Stimulated activated effector memory CD8-positive, alpha-beta T cell treated with anti-CD3 and anti-CD28 coated beads, Interleukin-12 subunit alpha, Interleukin-12 subunit beta, amount 100 ng/mL, for 72 hours (primary cell): ENCODE measurements at places on chromosomes 3 and 15.

DNA sequence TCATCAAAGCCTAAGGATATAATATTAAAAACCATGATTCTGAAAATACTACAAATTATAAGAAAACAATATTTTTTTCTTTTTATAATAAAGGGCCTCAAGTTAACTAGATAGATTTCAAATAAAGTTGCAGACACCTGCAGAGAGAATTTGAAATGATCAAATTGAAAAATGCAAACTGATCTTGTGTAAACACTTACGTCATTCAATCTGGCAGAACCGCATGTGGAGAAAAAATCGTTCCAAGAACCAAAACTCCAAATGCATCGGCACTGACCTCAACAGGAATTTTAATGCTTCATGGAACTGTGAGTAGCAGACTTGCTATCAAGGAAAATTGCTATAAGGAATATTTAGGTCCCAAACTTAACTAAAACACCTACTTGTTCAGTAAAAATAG lies 17.2 kb downstream of the CPA3 start:
- no peak for DNase-seq

- no peak for DNase-seq
Observed at GRCh38 chr3:8423307-8423706, 78.3 kb upstream of the LMCD1 start.

DNA sequence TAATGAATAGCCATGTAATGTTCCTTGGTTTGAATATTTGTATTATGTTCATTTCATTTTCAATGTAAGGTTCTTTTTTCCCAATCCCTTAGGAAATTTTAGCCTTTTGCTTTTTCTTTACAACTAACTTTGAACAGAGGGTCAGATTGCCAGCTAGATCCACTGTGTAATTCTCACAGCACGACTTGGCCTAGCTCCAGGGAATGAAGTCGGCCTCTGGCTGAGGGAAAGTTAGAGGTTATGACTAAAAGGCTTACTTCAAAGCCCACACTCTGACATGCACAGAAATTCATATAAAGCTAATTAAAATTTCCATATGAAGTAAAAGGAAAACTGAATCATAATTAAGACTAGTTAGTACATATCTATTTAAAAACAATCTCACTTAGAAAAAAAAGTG lies 38.7 kb downstream of the ROBO1 start:
- DNase-seq: no peak

- DNase-seq: peak; percentile 78
Observed at GRCh38 chr3:9946112-9947024, 5.8 kb downstream of the PRRT3 start.
